HT-29 (cell line): ENCODE measurements at places on chromosomes 2 and 18. TPM values are rescaled to one million over a fixed set of nuclear protein-coding genes. Genes with fewer than 3 reads are reported as not detected.

DNA sequence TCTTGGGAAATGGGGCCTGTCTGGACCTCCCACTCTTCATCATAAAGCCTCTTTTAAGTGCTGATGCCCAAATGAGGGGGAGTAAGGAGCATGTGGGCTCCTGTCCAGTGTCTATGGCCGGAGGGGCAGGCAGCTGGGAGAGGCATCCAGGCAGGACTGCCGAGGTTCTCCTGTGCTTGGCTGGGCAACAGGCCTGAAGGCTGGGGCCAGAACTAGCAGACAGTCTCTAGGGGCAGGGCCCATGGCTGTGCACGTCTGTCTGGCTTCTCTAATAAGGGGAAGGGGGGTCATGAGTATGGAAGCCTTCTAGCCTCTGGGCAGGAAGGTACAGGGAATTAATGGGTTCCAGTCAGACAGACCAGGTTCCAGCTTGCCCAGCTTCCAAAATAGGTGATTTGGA is 128.6 kb downstream of the SMAD2 start:
- DNase-seq = no peak

- no peak for DNase-seq
Observed at GRCh38 chr2:990970-991369, 40.3 kb downstream of the SNTG2 start.

DNA sequence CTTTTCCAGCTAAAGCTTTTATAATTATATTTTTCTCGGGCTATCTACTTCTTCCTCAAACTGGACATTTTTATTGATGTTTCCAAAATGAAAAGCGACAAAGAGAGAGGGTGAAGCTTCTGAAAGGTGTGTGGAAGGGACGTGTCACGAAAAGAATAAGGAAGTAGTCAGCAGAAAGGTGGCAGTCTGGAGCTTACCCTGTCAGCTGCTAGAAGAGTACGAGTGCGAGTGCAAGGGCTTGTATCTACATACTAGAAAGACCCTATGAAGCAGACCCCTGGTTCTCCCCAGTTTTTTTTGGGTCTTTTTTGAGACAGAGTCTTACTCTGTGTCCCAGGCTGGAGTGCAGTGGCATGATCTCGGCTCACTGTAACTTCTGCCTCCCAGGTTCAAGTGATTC is 14.6 kb downstream of the FHL2 start:
- no peak for DNase-seq

DNA sequence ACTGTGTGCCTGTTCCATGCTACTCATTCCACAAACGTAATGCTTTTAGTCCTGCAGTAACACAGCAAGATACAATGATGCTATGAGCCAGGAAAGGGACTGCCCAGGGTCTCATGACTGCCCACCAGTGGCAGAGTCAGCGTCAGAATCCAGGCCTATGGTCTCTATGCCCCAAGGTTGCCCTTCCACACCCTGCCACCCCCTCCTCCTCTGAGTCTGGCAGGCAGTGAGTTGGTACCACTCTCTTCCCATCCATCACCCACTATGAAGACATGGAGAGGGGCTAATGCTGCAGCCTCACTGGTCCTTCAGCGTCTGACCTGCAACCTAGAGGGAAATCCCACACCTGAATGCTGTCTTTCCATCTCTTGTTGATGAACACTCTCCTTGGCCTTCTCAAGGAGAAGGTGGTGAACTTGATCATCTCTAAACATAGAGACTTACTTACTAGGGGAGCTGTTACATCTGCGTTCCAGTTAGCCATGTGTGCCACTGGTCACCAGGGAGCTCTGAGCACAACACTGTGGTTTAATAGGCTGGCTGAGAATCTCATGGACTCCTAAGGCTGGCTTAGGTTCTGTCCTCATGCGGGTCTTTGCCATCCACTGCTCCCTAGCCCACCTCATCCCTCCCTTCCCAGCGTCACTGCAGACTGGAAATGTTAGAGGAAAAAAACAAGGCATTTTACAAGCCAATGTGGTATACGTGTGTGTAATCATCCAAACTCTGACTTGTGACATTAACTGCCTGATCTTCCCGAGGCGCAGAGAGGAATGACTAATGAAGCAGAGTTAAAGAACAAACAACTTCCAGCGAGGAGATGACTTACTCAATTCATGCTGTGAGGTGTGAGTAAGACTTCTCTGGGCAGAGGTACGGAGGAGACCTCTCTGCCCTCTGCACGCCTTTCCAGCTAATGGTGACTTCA is 28.8 kb downstream of the STEAP3 start:
- peak; percentile 48 for DNase-seq

DNA sequence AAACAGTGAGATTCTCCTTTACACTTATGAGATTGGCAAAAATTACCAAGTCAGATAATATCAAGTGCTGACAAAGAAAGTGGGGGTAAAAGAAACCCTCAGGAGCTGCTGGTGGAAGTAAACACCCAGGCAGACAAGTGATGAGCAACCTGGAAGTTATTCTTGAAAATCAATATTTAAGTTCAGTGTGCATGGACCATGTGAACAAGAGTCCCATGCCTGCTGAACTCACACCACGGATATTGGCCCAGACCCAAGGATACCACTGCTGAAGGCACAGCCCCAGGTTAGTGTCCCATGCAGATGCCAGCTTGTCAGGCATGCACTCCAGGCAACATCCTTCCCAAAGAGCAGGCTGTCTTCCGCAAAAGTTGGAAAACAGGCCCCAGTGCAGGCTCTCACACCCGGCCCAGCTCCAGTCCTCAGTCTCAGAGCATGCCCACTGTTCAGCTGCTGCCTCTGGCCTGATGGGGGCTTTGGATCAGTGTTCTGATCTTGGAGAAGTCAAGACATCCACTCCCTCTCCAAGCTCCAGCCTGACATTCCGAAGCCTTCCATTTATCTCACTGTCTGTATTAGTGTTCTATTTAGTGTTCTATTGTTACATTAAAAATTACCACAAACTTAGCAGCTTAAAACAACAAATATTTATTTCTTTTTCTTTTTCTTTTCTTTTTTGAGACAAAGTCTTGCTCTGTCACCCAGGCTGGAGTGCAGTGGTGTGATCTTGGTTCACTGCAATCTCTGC is 70.0 kb downstream of the HS1BP3 start:
- peak; percentile 47 for DNase-seq

DNA sequence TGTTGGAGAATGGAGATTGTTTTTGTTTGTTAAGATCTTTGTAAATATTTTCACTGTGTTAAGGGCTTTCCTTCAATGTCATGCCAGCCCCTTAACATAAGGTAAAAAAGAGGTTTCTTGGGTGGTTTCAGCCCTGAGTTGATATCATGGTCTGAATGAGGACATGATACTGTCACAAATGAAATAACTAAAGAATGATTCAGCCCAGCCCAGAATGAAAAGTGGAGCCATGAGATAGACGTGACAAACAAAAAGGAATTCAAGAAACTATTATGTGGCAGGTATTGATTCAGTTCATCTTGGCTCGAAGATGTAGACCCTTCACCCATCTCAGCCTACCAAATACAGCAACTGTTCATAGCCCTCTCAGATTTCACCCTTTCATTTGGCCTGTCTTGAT is 88.6 kb upstream of the TTN start:
- no peak for DNase-seq

- DNase-seq = no peak
Observed at GRCh38 chr2:233163486-233164103, 87.9 kb upstream of the ATG16L1 start.

GRCh38 chr18:8681196-8681595 is 24.2 kb upstream of the MTCL1 start:
- no peak for DNase-seq

DNA sequence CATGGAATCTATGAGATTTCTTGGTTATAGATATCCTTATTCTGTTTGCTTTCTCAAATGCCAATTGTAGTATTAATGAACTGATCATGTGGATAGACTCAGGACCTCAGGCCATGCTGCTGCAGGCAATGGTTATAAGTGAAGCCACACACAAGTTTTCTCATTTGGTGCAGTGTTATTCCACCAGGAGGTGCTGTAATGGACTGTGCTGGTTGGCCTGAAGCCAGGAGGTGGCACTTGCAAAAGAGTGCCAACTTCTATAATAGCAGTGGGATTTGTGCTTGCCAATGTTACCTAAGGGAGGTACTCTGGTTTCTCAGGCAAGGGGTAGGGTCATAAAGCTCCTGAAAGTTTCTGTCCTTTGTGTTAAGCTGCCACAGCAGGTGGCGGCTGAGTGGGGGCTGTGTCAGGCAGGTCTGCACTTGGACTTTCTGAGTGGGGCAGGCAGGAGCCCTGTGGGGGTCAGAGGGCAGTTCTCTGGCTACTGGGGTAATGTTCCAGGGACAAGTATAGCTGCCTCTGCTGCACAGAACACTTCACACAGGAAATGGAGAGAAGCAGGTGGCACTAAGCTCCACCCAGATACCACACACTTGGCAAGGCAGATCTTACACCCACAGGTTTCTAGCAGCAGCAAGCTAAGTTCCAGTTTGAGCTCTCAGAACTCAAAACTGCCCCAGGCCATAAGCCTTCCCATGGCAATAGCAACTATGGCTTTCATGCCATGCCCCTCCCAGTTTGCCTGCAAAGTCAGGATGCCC is 352.6 kb upstream of the CWC22 start:
- DNase-seq = peak; percentile 39

DNA sequence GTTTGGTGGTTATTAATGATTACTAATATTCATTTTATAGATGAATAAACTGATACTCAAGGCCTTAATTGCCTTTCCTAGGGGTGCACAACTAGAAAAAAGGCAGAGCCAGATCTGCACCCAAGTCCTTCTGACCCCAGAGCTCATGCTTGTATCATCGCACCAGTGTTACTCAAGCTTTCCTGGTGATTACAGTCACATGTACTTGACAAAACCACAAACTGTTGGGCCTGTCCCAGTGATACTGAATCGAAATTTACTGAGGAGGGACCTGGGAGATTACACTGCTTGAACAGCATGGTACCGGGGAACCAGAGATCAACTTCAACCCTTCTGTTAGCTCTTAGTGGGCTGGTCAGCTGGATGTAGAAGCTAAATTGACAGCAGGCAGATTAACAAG is 33.7 kb downstream of the FASTKD2 start:
- no peak for DNase-seq

DNA sequence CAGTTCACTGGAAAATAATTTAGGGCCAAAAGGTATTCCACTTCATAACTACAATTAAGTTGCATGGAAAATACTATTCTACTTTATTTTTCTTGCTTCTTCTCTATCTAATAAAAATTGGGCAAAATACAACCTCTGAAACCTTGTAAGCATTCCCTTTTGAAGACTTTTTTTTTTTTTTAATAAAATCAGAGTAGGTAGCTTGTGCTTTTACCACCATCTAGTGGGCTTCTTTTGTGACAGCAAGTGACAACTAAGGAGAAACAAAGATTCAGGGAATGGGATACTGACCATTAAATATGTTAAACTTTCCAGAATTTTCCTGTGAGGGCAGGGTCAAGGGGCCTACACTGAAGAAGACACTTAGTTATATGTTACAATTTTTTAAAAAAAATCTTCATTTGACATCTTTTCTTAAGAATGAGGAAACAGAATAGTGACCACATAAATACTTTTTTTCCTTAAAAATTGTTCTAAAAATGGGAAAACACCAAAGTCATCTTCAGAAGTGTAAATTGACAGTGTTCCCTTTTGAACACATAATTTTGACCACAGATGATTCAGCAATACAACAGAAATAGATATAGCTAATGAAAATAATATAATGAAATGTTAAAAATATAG is 1183.2 kb upstream of the ACVR2A start:
- peak; percentile 57 for DNase-seq

- no peak for DNase-seq
Observed at GRCh38 chr18:29226213-29226612, 1049.3 kb upstream of the CDH2 start.

- DNase-seq = no peak
Observed at GRCh38 chr2:3512086-3512485, 7.2 kb downstream of the ADI1 start.

GRCh38 chr2:161480123-161480522 is 64.0 kb downstream of the TBR1 start:
- no peak for DNase-seq

DNA sequence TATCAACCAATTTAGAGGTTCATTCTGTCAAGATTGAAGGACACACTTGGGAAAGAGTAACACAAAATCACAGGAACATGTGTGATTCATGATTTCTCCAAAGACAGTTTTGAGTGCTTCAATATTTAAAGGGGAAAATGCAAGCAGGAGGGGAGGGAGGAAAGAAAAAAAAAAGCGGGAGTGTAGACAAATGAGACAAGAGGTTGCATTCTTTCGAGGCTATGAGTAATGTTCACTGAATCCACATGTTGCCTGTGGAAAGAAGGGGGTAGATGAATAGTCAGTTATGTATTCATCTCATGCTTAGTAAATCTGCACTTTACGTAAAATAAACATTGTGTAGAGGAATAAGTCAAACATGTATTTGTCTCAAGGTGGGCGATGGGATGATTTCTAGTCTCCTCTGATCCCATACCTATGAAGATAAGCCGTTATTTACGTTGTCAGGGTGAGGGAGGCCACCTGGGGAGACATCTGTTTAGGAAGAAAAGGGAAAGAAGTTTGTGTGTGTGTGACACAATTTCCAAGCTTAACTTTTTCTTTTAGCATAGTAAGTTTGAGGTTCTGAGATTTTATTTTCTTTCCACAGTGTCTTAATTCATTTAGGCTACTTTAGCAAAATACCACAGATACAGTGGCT is 211.0 kb upstream of the ZC3H15 start:
- DNase-seq = no peak

DNA sequence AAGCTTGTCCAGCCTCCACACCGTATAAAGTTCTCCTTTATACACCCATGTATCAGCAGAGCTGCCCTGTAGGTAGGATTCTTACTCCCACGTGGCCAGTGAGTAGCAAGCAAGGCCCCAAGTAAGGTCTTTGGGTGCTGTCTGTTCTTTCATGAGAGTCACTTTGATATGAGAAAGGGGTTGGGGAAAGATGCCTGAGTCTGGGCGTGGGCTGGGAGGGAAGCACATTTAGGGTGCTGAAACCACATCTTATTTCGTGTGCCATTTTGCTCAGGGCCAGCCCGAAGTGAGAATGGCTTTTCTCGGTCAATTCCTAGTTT is 436 bp upstream of the ITPRIPL1 start:
- DNase-seq = no peak

DNA sequence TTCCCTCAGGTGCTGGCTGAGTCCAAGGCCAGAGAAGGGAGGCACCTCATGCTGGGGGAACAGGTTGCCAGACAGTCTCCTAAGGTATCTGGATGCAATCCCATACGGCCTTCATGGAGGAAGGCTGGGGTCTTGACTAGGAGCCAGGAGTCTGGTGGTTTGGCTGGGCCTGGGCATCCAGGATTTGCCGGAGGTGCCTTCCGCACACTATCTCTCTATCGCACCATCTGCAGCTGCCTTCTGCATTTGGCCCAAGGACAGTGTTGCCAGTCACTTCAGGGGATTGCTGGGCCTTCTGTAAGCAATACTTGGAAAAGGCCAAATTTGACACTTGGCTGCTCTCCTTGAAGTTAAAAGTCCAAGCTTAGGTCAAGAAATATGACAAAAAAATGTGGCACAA is 327.2 kb downstream of the EN1 start:
- DNase-seq = no peak

The EGR4 gene
- total RNA-seq = 0.37 and 2.2 TPM in 2 replicates

The STK39 gene
- 37.7 and 37.8 TPM in 2 replicates for total RNA-seq

The SDC1 gene
- total RNA-seq = 304 and 307 TPM in 2 replicates

The MAIP1 gene
- total RNA-seq = 38.3 and 53.6 TPM in 2 replicates

The ATP6V1B1 gene
- total RNA-seq = 32.8 and 43.9 TPM in 2 replicates

The PLCD4 gene
- not detected in 2 replicates for total RNA-seq

The TLX2 gene
- total RNA-seq = 0.08 TPM in 1 of 2 replicates, not detected in the other

The PCARE gene
- not detected in 2 replicates for total RNA-seq

The FAM124B gene
- total RNA-seq = not detected in 2 replicates

The AFF3 gene
- not detected in 2 replicates for total RNA-seq

The RPRD1A gene
- total RNA-seq = 33.9 and 35.3 TPM in 2 replicates

The CNDP1 gene
- not detected in 2 replicates for total RNA-seq
